Central memory CD4-positive, alpha-beta T cell (primary cell): ENCODE measurements at places on chromosomes 7 and 10.
A peak's percentile ranks its signal among the peaks of the same experiment; 100 is the strongest.

- no peak for DNase-seq
Measured at GRCh38 chr7:143958781-143959180, 4.1 kb downstream of the OR2F1 start.

- DNase-seq: no peak
Measured at GRCh38 chr10:15150563-15150962, 17.9 kb downstream of the NMT2 start.

DNA sequence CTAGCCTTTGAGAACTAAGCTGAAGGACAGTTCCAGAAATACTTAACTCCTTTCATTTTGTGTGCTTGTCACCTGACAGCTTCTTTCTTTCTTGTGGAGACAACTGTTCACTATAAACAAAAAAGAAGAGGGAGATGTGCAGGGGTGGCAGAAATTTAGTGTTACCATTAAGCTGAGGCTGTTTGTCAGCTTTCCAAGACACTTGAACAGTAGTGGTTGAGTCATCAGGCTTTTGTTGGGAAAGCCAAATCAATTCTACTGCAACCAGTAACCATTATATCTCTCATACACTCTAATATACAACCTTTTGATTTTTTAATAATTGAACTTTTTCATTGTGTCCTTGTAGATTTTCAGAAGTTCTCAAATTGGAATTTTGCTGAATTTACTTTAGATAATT is 75.3 kb downstream of the POLL start:
- no peak for DNase-seq

- no peak for DNase-seq
Measured at GRCh38 chr10:21473541-21473940, 51.9 kb downstream of the SKIDA1 start.

GRCh38 chr10:16799621-16800020 is 17.6 kb downstream of the RSU1 start:
- no peak for DNase-seq

DNA sequence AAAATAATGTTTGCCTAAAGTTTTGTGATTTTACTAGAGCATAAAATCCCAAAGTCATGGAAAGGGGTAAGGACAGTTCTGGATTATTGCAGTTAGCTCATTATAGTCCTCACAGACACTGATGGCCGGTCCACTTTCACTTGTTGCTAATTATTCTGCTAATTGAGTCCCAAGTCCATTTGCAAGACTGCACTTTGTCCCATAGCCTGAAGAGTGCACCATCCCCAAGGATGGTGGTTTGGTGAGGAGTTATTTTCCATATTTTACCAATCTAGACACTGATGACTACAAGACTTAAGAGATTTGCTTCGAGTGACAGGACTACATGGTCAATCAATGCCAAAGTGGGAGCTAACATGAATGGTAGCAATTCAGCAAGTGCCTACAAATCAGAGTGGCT is 181.8 kb upstream of the CACNA2D1 start:
- no peak for DNase-seq

GRCh38 chr10:4804465-4804864 is 21.5 kb upstream of the AKR1E2 start:
- no peak for DNase-seq

GRCh38 chr7:23467806-23468525 is 2.3 kb downstream of the IGF2BP3 start:
- no peak for DNase-seq

GRCh38 chr7:131721660-131722059 is 165.2 kb upstream of the PODXL start:
- DNase-seq: no peak

GRCh38 chr7:24172856-24173255 is 111.1 kb upstream of the NPY start:
- DNase-seq: no peak

DNA sequence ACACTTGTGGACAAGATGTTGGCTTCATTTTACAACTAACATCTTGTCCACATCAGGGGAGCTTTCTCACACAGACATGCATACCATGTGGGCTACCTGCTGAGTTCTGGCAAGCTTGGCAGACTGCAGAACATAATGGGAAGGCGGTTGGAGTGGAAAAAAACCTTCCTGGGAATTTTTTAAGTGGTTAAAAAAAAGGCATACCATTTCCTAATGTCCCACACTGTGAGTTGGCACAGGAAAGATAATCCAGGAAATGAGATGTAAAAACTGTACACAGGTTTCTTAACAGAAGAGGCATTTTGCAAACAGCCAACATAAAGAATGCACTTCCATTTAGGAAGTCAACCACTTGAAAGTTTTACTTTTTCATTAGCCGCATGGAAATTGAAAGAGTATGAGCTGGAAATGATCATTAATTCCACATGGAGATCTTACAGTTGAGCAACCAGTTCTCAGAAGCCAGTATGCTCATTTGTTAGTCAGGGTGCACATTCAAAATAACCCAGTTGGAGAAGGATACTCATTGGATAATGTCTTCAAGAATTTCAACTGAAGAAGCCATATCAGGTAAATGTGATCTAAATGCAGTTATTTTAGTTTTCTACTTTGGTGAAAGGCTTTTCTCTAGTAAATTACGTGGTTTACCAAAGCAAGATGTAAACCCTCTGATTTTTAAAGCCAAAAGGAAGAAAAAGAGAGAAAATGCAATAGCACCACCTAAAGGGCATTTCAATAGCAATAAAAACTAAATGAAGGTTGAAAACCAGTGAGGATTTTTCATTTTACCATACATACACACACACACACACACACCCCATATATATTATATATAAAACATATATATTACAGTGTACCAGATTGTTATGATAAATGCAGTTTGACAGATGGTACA is 194.0 kb downstream of the TAX1BP1 start:
- no peak for DNase-seq

DNA sequence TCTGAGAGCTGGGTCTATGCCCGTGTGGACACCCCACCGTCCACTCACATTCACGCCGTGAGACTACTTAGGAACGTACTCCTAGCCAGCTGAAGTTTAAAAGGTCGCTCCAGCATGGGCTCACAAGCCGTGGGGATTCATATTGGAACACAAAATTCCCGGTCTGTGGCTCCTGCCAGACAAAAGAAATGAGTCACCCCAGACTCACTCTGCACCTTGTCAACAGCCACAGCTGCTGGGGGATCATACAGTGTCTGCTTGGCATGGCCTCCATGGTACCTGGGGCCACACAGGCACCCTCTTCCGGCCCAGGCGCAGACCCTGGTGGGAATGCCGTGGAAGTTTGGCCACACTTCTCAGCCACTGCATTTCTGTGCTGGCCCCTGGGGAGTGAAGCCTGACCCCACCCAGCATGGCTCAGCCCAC is 228.4 kb downstream of the DNAJB6 start:
- no peak for DNase-seq

DNA sequence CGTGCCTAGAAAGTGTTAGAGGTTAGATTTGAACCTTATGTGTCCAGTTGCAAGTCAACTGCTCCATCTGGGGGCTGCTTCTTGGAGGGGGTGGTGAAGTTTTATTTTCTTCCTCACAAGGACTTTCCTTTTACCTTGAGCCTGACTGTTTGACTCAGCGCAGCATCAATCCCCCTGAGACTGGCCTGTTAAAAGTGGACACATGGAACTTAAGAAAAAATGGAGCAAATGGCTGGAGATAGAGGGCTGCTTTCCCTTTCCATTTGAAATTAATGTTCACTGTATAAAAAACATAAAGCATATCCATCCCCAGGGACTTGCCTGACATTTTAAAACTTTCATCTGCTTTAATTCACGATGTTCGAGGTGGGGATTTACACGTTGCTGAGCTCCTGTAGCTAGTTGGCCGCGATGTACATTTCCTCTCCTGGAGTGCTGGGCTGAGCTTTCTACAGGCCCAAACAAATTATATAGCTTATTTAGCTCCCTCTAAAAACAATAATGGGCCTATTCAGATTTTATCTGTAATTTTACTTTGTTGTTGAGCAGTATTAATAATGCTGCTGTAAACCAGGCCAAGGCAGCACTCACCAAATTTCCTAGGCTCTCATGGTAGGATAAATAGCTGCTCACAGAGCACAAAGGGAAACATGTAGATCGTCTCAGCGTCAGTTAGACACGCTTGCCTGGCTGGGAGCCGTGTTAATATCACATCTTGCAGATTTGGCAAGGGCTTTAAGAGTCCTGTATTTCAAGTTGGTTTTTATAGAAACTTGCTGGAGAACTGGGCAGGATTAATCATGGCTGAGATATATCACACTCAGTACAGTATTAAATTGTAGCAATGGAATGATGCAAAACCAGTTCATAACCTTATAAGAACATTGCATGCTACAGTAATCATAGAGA is 251.5 kb downstream of the LRMDA start:
- no peak for DNase-seq

- no peak for DNase-seq
Measured at GRCh38 chr7:4073052-4073451, 609.0 kb upstream of the FOXK1 start.

- no peak for DNase-seq
Measured at GRCh38 chr10:130196511-130197487, 60.6 kb downstream of the GLRX3 start.

GRCh38 chr7:44393238-44394111 is 68.1 kb upstream of the CAMK2B start:
- no peak for DNase-seq

DNA sequence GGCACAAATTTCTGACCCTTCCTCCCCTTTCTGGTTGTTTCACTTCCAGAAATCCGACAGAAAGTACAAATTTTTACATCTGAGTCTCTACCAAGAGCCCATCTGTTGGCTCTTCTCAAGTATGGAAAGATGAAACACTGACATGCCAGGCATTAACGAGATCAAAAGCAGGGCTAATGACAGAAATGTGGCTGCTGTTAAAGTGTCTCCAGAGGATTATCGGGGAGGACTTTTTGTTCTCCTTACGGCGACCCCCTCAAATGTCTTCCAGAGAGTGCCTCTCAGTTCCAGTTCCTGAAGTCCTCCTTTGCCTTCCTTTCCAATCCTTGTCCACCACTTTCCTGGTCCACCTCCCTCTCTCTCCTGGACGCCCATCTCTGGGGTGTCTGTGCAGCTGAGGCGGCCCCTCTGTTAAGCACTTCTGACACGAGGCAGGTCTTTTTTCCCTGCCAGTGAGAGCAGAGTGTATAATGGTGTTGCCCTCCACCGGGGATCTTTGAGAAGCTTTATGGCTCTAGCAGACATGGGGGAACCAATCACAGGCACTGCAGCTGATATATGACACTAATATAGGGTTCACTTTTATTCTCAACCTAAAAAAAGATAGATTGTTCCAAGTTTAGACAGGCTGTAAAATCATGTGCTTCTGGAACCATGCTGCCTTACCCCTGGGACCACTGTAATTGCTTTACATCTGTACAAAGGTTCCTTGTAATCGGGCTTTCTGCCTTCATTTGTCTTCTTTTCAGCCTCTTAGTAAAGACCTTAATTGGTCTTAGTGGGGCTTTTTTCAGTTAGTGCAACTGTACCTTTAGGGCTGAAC is 757.1 kb downstream of the AUTS2 start:
- DNase-seq: no peak

GRCh38 chr7:2843191-2843685 is 870 bp downstream of the GNA12 start:
- DNase-seq: no peak

DNA sequence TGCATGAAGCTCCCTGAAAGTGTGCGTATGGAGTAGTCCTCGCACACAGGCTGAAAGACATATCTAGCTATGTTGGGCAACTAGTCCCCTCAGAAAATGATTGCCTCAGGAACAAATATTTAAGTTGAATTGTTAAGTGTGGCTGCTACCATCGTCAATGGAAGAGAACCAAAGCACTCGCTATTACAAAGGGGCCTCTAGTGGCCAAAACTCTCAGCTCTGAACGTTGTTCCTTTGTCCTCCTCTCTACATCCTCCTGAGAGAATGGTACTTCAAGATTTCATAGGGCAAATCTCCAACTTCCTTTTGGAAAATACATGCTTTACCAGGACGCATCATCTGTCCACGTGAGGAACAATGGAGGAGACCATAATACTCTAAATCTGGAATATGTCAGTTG is 209.9 kb downstream of the NRG3 start:
- no peak for DNase-seq

GRCh38 chr7:38781991-38782390 is 127.0 kb downstream of the VPS41 start:
- DNase-seq: no peak

- peak; percentile 86 for DNase-seq
Measured at GRCh38 chr7:135980665-135981180, 3.6 kb upstream of the MTPN start.

DNA sequence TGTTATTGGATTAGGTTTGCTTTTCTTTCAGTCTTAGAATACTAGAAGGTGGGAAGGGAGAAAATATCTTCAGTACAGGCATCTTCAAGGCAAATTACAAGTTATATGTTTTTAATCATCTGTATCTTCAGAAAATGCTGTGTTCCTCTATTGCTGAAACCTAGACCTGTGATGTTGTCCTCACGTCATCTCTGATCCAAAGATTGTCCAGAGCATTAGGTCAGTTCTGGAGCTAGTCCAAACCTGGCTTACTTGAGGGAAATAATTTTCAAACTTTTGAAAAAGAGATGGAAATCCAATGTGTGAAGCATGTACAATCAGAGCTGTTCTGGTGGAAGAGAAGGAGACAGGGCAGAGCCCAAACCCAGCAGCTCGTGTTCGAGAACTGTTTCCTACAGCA is 217.3 kb downstream of the ZEB1 start:
- no peak for DNase-seq

DNA sequence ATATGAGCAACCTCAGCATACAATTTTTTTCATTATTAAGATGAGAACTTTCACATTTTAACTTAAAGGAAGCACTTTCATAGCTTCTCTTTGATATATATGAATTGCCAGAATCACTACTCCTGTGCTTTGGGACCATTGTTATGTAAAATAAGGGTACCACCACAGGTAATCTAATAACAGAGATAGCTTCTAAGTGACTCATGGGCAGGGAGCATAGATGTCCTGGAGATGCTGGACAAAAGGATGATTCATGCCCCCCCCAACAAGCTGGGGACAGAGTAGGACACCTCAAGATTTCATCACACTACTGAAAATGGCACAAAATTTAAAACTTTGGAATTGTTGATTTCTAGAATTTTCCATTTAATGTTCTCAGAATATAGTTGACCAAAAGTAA is 641.1 kb downstream of the PCDH15 start:
- DNase-seq: no peak

DNA sequence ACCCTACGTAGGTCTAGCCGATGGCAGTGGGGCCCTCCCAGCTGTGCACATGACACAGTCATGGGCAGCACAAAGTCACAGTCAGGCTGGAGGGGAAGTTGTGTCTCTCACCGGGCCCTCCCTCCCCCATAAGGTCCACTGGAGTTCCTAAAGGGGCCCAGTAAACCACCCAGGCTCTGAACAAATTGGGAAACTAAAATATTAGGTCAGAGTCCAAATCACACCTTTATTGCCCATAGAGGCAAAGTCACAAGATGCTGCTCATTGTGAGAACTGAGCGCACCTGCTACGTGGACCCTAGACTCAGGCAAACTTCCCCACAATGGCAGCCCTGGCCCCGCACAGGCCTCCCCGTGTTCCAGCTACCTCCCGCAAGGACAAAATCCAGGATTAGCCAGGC is 45.2 kb upstream of the SH2B2 start:
- DNase-seq: no peak
